ENCODE measurements at places on chromosomes 4 and X. TPM values are rescaled to one million over a fixed set of nuclear protein-coding genes. Genes with fewer than 3 reads are reported as not detected.

GRPR gene
- total RNA-seq = 1.0 TPM

DNA sequence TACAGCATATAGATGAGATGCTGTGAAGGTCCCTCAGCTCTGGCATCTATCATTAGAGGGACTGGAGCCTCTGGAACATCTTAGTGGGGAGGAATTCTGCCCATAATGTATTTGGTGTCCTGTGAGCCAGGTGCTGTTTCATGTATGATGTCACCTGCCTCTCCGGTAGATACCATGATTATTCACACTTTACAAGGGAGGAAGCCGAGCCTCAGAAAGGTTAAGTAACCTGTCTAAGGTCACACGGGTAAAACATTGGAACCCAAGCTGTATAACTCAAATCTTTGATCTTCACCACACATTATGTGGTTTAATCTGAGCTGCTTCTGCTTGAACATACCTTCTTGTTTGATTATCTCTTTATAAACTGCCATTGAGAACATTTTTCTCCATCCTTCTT lies 442.8 kb downstream of the BCOR start:
- DNase-seq = no peak
- no peaks in the 10 kb centered on the region for H3K27me3 ChIP-seq
- no peaks in the 10 kb centered on the region for H3K36me3 ChIP-seq
- no peak overlapping the region for H3K4me3 ChIP-seq
- no peak overlapping the region for H3K27ac ChIP-seq
- no peaks in the 10 kb centered on the region for H3K4me1 ChIP-seq

- no peak overlapping the region for H3K4me3 ChIP-seq
- H3K27ac ChIP-seq = no peak overlapping the region
- no peak for DNase-seq
- H3K36me3 ChIP-seq = no peaks in the 10 kb centered on the region
- no peaks in the 10 kb centered on the region for H3K27me3 ChIP-seq
Measured at GRCh38 chr4:77100234-77100633, 24.4 kb upstream of the CCNI start.

DNA sequence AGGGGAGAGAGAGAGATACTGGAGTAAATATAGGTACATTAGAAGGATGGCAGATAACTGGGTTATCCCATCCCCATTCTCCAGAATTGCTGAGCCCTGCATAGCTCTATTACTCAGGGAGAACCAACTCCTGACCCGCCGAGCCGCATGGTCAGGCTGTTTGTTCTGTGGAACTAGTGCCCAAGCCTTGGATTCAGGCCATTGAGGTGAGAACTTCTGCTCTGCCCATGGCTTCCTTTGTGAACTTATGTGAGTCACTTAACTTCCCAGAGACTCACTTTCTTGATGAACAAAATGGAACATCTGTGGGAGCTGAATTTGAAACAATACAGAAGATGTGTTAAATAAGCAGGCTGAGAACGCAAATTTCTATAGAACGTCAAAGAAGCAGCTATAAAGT lies 54.2 kb downstream of the SPATA18 start:
- H3K27ac ChIP-seq = no peak overlapping the region
- no peaks in the 10 kb centered on the region for H3K27me3 ChIP-seq
- DNase-seq = no peak
- no peak overlapping the region for H3K4me3 ChIP-seq

DNA sequence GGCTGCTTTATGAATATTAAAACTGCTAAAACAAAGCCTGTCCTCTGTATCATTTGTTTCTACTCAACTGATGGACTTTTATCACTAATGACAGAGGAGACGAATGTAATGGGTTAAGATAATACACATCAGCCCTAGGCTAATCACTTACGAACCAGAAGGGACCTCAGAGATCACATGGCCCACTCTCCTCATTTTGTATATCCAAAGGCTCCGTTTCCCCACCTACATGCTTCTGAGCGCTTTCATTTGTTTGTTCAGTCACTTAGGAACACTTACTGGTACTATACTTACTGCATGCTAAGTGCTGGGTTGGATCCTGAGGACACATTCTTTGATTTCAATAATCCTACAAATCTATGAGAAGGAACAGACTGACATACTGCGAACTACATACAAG lies 169.3 kb downstream of the CEP135 start:
- H3K4me1 ChIP-seq = no peaks in the 10 kb centered on the region
- H3K27ac ChIP-seq = no peak overlapping the region
- no peaks in the 10 kb centered on the region for H3K36me3 ChIP-seq
- H3K27me3 ChIP-seq = no peaks in the 10 kb centered on the region

DNA sequence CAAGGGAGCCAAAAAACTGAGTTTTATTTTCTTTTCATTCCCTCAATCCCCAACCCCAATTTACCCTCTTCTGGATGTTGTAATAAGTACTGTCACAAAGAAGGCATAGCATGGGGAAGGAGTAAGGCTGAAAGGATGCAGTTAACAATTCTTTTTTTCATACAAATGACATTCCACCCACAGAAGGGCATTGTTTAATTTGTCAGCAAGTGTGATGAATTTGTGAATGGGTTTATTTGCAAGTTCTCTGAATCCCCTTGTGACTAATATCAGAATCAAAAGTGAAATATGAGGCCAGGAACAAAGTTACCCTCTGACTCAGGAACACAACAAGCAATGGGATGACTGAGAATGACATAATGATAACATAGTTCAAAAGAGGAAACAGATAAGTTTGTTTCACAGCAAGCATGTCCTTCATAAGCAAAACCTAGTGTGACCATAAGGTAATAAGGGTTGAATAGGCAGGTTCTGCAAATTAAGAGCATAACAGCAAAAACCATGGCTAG lies 2.1 kb downstream of the GEMIN8 start:
- H3K27ac ChIP-seq = no peak overlapping the region
- H3K4me3 ChIP-seq = no peak overlapping the region
- no peak for DNase-seq
- H3K36me3 ChIP-seq = no peaks in the 10 kb centered on the region
- no peaks in the 10 kb centered on the region for H3K4me1 ChIP-seq

DNA sequence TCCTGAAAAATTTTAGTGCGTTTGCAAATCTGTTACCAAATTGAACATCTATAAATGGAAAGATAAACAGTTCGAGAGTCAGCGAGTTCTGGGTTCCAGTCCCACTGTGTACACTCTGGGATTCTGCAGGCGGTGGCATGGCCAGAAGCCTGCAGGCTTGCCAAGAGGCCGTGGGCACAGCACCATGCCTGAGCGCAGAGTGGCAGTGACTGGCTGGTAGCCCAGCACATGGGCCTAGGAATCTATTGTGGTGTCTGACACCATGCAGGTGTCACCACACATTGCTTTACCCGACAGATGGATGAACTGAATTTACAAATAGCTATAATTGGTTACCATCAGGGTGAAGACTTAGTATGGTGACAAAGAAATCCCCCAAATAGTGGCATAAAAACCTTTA lies 71.7 kb upstream of the TLR3 start:
- no peak overlapping the region for H3K27ac ChIP-seq
- no peak overlapping the region for H3K4me3 ChIP-seq
- no peaks in the 10 kb centered on the region for H3K36me3 ChIP-seq
- H3K4me1 ChIP-seq = no peaks in the 10 kb centered on the region
- DNase-seq = no peak

ATP2B3 gene
- total RNA-seq = not detected

- no peak overlapping the region for H3K27ac ChIP-seq
- no peaks in the 10 kb centered on the region for H3K36me3 ChIP-seq
- no peaks in the 10 kb centered on the region for H3K27me3 ChIP-seq
- no peak overlapping the region for H3K4me3 ChIP-seq
Measured at GRCh38 chrX:1273896-1274295, 5.3 kb downstream of the CSF2RA start.

DDX60 gene
- total RNA-seq = 19.2 TPM

DNA sequence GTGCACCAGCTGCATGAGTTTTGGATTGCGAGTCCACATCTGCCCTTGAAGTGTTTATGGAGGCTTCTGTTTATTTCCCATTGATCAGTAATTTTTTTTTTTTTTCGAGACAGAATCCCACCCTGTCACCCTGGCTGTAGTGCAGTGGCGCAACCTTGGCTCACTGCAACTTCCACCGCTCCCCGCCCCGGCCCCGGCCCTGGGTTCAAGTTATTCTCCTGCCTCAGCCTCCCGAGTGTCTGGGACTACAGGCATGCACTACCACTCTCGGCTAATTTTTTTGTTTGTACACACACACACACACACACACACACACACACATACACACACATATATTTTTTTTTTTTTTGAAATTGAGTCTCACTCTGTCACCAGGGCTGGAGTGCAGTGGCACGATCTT lies 46.1 kb downstream of the SMAD1 start:
- no peaks in the 10 kb centered on the region for H3K36me3 ChIP-seq
- no peaks in the 10 kb centered on the region for H3K27me3 ChIP-seq
- H3K4me1 ChIP-seq = peaks cover 6% of the 10 kb centered on the region
- DNase-seq = no peak
- H3K4me3 ChIP-seq = no peak overlapping the region
- no peak overlapping the region for H3K27ac ChIP-seq

ZFP92 gene
- 0.23 TPM for total RNA-seq
